ENCODE measurements at places on chromosomes 6 and 20. TPM values are rescaled to one million over a fixed set of nuclear protein-coding genes. Genes with fewer than 3 reads are reported as not detected.
A peak's percentile ranks its signal among the peaks of the same experiment; 100 is the strongest.

DNA sequence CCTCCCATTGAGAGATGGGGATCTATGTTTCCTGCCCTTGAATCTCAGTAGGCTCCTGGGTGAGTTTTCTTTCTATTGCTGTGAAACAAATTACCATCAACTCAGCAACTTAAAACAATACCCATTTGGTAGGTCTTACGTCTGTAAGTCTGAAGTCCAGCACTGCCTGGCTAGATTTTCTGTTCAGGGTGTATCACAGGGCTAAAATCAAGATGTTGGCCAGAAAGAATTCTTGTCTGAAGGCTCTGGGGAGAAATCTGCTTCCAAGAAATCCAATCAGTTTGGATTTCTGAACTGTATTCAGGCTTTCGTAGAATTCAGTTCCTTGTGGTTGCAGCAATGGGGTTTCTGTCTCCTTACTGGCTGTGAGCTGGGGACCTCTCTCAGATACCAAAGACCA, 99.6 kb upstream of the SLC24A3 start:
- no peak for DNase-seq

The KCNK17 gene
- total RNA-seq = not detected

DNA sequence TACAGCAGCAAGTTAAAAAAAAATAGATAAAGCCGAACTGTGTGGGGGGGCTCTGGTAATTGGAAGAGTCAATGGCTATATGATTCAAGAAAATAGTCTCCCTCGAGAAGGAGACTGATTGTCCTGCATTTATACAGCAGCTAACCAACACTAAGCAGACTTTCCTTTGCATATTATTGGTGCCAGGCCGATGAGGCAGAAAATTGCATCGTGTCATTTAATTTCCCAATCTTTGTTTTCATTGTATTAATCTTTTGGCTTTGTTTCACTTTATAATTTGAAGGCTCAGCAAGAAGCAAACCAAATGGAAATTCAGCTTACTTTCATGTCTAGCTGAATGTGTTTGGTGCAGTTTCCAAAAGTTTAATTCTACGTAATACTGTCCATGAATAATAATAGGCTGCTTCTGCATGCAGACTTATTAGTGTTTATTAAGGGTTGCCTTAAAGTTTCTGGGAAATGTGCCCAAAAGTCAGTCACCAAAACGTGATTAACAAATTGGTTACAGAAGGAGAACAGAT, 258.5 kb downstream of the HACE1 start:
- DNase-seq = no peak

DNA sequence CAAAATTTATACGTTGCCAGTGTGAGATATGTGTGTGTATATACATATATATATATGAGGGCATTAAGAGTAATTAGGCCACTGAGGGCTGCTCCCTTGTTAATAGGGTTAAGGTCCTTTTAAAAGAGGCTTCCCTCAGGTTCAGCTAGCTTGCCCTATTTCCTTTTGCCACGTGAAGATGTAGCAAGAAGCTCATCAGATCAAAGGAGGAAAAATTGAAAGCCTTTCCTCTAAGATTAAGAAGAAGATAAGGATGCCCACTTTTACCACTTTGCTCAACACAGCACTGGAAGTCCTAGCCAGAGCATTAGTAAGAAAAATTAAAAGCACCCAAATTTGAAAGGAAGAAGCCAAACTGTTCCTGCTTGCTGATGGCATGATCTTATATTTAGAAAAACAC, 33.2 kb upstream of the ISM1 start:
- no peak for DNase-seq

GRCh38 chr20:48926821-48927220, 5.3 kb downstream of the ARFGEF2 start:
- DNase-seq = no peak

GRCh38 chr20:50450493-50450826, 59.7 kb upstream of the PTPN1 start:
- no peak for DNase-seq

- DNase-seq = no peak
Observed at GRCh38 chr6:165705941-165706340, 42.9 kb upstream of the PDE10A start.

- no peak for DNase-seq
Observed at GRCh38 chr6:81933608-81934051, 181.1 kb upstream of the TENT5A start.

GRCh38 chr20:30484749-30485070, 772.8 kb upstream of the DEFB115 start:
- no peak for DNase-seq

The CCN5 gene
- total RNA-seq = not detected

- DNase-seq = no peak
Observed at GRCh38 chr6:28816339-28816908, 107.4 kb downstream of the TRIM27 start.

The SDHAF4 gene
- 16.9 TPM for total RNA-seq

DNA sequence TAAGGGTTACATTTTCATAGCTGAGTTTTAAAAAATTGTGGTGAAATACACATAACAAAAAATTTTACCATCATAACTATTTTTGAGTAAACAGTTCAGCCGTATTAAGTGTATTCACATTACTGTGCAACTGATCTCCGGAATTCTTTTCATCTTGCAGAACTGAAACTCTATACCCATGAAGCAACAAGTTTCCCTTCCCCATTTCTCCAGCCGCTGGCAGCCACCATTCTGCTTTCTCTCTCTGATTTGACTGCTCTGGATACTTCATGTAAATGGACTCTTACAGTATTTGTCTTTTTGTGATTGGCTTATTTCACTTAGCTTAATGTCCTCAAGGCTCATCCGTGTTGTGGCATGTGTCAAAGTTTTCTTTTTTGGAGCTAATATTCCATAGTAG, 341.6 kb downstream of the QKI start:
- DNase-seq = no peak

DNA sequence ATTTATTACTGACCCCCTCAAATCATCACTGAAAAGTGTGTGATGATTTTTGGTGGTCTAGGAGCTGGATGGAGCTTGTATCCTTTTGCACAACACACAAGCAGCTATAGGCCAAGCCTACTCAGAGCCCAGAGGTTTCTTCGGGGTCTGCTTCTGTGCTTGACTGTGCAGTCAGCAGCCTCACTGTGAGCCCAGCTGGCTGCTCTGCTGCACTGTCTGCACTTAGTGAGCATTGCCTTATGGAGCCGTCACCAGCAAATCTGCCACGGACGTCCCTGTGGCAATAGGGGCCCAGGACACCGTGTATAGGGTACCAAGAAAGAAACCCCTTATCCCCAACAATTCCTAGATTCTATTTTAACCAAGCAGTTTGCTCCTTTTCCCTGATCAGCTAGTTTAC, 38.6 kb upstream of the GMPR start:
- DNase-seq = no peak

- no peak for DNase-seq
Observed at GRCh38 chr6:14386263-14386662, 268.7 kb downstream of the CD83 start.

The SYCP2L gene
- not detected for total RNA-seq

DNA sequence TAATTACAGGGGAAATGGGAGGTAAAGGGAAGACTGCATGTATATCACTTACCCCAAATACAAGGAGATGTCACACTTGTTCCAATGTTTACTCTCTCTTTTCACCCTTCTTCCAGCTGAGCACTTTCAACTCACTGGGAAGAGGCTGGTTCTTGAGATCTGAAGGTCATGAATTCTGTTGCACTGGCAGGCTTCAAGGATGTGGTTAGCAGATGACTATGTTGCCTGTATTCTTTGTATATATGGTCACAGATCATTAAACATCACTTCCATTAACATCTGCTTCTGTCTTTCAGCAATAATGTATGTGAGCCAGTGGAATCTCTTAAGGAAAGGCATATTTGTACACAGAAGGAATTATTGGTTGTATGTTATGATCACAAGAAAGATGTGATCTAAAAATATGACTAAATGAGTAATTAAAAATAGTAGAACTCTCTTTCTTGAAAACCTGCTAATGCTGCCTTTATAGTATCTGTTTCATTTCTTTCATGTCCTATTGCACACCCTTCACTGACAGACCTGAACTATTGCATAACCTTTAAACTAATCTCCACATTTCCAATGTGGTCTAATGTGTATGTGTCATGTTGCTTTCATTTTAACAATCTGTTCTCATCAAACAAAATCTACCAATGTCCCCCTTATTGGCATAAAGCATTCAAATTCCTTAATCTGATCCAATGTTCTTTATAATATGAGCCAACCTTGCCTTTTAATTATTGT, 131.4 kb upstream of the EPHA7 start:
- DNase-seq = no peak

The EFCAB8 gene
- 0.06 TPM for total RNA-seq

DNA sequence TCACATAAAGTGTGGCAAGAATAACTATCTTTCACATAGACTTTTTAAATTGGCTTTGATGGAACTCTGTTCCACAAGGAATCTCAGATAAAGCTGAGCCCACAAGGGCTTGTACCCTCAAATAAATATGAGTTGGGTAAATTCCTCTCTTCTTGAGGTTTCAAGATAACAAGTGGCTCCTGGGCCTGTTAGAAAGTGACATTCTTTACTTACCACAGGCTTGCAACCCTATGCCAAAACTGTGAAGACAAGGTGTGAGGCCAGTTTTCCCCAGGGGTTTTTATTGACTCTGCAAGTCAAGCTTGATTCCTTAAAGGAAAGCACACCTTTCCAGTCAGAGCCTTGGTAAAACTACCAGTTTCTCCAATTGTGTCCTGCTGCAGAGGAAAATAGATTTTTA, 664.8 kb upstream of the GJE1 start:
- DNase-seq = no peak

DNA sequence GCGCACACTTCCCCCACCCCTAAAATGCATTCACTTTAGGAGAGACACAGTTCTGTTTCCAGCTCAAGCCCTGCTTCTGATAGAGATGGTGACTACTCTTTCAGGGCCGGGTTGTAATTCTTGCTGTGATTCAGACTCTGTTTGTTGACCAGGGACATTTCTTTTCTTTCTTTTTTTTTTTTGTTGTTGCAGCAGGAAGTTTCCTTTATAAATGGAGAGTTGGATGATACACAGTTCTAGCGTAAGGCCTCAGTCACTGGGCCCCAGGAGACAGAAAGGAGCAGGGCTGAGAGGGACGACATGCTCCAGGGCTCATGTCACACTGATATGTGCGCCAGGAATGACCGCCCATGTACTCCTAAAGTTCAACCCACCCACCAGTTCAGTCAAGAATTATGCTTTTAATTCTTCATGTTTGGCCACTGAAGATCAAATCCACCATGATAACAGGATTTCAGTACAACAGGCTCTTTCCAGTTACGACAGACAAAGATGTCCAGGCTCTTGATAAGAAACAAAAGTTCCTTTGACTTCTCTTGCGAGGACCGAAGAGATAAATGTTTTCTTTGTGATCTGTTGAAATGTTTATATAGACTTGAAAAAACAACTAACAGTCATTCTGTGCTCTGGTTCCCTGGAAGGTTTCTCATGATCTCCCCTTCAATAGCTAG, 142.5 kb downstream of the CD164 start:
- DNase-seq = no peak

The ASIP gene
- total RNA-seq = not detected

The SSTR4 gene
- not detected for total RNA-seq

GRCh38 chr6:37532122-37532521, 32.4 kb upstream of the CCDC167 start:
- DNase-seq = no peak

The BMP7 gene
- not detected for total RNA-seq

DNA sequence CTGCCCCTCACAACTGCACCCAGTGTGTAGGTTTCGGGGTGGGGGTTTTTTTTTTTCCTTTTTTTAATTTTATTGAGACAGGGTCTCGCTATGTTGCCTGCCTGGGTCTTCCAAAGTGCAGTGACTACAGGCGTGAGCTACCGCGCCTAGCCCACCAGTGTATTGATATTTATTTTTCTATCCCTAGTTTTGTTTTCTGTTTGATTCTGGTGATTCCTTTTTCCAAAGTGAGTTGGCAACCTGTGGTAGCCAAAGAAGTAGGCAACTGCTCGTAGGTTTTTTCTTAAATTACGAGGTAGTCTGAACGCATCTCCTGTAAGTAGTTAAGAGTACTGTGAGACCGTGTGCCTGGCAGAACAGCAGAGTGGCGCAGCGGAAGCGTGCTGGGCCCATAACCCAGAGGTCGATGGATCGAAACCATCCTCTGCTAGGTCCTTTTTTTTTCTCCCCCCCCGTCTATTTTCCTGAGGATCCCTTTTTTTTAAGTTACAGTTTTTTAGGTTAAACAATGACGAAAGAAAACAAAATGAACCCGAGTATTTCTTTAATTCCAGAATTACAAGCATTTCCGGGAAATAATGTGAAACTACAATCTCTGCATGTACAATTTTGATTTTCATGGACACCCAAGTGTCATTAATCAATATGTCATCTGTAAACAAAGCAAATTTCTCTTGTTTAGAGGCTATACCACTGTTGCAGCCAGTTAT, 78.7 kb upstream of the BTN3A2 start:
- DNase-seq = peak; percentile 90

DNA sequence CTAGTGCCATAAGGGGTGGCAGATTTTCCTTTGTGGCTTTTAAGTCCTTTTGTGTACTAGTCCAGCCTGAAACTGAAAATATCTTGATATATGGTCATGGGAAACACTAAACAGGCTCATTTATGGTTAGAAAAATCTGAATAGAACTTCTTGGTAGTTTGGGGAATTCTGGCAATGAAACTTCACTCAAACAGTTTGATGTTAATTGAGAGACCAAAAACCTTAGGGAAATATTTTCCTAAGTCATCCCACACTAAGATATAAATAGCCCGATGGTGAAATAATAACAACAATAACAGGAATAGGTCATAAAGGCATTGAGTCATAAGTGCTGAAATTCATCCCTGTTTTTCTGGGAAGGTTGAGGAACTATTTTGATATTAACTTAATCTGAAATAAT, 146.2 kb upstream of the SMLR1 start:
- peak; percentile 23 for DNase-seq

The FGD2 gene
- total RNA-seq = not detected

DNA sequence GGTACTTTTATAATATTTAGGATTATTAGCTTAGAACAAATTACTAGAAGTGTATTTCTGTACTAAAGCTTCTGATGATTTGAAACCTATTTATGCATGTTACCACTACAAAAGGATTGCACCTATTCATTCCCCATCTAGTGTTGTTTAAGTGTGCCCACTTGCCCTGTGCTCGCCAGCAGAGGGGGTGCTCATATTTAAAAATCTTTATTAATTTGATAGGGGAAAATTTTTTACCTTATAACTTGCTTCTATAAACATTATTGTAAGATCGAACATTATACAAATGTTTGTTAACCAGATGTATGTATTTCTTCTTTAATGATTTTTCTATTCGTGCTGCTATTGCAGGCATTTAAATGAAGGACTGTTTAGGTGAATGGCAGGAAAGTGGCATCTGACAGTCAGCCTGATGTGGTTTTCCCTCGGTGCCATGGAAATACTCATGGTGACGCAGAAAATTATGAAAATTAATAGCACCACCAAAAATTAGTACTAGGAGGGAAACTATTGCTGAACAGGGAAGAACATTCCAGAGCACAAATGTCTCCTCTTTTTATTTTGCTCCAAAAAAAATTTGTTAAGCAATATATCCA, 44.1 kb upstream of the FNDC1 start:
- no peak for DNase-seq

- DNase-seq = no peak
Observed at GRCh38 chr20:19528286-19529030, 229.6 kb upstream of the RIN2 start.

- peak; percentile 66 for DNase-seq
Observed at GRCh38 chr6:144482142-144482541, 197.0 kb downstream of the UTRN start.
